ENCODE measurements at places on chromosomes 16 and 17.

DNA sequence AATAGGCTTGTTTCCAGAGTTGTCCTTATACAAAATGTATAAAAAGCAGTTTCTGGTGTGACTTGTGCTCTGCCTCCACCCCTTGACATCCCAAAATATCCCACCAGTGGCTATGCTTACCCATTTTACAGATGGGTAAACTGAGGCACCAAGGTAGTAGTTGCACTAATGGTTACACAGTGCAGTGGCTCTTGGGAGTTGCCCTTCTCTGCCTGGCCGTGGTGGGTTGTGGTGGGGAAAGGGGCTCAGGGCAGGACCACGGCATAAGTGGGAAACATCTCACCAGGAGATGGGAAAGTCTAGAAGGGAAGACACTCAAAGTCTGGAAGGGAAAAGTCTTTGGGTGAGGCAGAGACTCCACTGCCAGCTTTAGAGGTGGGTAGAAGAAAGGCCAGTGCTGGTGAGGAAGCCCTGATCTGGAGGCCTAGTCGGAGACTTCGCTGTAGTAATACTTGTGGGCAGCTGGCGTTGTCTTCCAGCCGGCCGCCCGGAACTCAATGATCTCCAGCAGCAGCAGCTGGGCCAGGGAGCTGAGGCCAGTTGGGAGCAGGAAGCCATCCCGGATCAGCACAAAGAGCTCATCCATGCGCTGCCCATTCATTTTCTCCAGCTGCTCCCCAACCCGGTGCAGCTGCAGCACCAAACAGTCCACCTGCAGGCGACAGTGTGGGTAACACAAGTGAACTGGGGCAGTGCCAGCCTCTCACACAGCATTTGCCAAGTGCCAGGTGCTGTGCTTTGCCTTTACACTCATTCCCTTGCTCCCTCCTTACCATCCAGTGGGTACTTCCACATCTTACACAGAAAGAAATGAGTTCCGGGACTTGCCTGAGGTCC is 4.5 kb downstream of the MIF4GD start:
- no peak for DNase-seq

DNA sequence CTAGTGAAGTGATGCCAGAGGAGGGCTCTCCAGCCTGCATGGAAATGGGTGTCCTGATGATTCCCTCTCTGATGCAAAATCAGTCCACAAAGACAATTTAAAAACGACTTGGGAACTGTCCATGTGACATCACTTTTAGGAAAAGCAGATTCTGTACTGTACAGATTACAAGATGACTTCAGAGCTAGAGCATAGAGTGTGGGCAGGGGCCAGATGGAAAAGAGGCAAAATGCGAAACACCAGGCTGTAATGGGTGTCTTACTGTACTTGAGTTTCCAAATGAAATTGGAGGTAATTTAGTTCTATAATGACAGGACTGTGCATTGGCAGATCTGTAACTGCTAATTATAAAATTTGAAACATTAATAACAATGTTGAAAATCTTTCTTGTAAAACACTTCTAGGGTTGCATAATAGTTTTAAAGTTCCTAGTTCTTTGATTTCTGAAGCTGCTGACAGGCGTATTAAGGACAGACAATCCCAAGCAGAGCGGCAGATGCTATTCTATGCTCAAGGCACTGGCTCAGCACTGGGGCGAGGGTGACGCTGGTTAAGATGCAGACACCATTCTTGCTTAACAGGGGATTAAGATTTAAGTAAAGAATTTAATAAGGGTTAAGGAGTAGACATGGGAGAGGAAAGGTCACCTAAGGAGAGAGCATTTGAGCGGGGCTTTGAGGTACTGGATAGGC is 29.6 kb downstream of the OGFOD1 start:
- no peak for DNase-seq

DNA sequence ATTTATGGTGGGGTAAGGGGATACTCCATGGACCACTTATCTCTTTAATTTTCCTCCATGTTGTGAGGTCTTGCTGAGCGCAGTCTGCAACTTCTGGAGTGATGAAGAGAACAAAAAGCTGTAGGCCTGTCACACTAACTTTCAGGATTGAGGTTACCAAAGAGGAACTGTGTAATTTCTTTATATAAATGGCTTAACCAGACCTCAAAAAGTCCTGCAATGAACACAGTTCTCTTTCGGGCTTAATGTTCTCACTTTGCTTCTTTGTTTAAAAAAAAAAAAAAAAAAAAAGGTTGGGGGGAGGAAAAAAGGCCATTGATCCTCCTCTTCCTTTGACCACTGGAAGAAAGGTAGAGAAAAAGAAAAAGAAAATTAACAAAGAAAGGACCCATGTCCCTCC is 86.8 kb upstream of the SOX9 start:
- DNase-seq: no peak

DNA sequence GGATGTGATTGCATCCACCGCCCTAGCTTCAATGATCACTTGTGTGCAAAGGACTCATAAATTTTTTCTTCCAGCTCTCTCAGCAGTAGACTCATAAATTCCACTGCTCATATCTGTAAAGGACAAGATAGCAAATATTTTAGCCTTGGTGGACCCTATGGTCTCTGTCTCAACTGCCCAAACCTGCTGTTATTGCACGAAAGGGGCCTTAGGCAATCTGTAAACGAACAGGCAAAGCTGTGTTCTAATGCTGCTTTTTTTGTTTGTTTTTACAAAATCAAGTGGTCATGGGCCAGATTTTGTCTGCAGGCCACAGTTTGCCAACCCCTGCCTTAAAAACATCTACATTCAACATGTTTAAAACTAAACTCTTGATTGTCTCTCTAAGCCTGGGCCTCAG is 34.1 kb downstream of the FAM20A start:
- no peak for DNase-seq

GRCh38 chr17:42548070-42548837 is 4.5 kb upstream of the HSD17B1 start:
- DNase-seq: no peak

DNA sequence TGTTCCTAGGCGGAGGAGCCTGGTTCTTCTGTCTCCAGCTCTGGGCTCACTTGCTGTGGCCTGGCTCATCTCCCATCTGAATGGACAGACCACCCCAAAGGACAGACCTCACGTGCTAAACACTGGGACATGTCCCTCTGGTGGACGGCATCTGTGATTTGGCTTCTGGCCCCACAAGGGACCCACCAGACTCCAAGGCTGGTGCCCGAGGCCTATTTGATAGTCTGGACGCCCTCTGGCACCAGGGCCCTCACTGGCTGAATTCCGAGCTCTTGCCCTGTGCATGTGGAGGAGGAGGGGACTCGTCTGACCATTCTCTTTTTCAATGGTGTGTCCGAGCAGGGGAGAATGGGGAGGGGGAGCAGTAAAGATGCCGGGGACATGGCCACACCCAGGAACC is 62.8 kb upstream of the LGALS9 start:
- DNase-seq: no peak

GRCh38 chr16:69302301-69302700 is 8.8 kb upstream of the VPS4A start:
- DNase-seq: no peak

- DNase-seq: no peak
Measured at GRCh38 chr16:56812884-56813283, 52.1 kb upstream of the SLC12A3 start.

- DNase-seq: no peak
Measured at GRCh38 chr17:49894761-49895160, 46.9 kb upstream of the TAC4 start.

DNA sequence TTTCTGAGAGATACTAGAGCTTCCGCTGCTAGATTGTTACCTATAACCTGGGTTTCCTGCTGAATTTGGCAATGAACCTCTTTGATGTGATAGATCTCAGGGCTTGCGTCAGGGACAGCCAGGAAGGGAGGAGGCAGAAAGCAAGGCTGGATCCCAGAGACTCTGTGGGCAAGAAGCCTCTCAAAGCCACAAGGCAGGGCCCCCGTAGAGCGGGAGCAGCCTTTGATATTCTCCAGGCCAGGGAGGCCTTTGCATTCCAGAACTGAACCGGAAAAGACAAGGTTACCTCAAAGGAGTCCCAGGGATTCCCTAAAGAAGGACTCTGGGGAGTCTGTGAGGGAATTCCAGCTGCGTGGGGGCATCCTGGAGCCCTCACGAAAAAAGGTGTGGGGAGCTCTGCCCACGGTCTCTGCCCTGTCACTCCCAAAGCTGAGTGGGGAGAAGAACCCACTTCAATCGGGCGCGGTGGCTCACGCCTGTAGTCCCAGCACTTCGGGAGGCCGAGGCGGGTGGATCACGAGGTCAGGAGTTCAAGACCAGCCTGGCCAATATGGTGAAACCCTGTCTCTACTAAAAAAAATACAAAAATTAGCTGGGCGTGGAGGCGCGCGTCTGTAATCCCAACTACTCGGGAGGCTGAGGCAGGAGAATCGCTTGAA is 14.3 kb upstream of the SCIMP start:
- DNase-seq: no peak

- no peak for DNase-seq
Measured at GRCh38 chr17:30170415-30170987, 53.9 kb downstream of the NSRP1 start.

GRCh38 chr17:36461330-36462110 is 25.0 kb upstream of the ZNHIT3 start:
- no peak for DNase-seq

GRCh38 chr17:43832976-43833829 is at the start of gene MPP3:
Gene MPP3 (minus strand): TSS chr17:43833146. CDS start chr17:43831906, 1,240 bp downstream.
- peak; percentile 27 for DNase-seq

DNA sequence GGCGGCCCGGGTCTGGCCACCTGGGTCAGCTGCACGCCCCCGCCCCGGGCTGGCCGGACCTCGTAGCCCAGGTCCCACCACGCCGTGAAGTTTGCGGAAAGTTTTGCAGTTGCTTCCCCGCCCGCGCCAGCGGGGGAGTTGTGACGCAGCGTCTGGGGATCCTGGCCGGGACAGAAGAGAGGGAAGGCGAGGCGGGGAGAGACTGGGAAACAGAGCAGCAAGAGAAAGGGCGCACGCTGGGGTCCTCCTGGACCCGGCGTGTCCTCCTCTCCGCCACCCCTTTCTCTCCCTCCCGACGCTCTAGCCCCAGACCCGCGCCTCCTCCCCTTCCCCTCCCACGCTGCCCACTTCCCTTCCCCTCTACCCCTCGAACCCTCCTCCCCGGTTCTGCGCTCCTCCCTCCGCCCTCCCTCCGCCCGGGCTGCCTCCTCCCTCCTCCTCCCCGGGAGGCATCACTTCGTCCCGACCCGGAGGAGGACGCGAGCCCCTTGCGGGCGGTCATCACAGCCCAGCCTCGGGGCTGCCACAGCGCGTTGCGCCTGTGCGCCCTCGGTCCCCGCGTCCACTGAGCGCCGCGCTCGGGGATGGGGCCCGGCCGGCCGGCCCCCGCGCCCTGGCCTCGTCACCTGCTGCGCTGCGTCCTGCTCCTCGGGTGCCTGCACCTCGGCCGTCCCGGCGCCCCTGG is at the start of gene MRC2:
TSS of gene MRC2 (plus strand) at position 452 of the 685 bp plus-strand sequence. CDS start at position 585, 133 bp downstream.
- no peak for DNase-seq

DNA sequence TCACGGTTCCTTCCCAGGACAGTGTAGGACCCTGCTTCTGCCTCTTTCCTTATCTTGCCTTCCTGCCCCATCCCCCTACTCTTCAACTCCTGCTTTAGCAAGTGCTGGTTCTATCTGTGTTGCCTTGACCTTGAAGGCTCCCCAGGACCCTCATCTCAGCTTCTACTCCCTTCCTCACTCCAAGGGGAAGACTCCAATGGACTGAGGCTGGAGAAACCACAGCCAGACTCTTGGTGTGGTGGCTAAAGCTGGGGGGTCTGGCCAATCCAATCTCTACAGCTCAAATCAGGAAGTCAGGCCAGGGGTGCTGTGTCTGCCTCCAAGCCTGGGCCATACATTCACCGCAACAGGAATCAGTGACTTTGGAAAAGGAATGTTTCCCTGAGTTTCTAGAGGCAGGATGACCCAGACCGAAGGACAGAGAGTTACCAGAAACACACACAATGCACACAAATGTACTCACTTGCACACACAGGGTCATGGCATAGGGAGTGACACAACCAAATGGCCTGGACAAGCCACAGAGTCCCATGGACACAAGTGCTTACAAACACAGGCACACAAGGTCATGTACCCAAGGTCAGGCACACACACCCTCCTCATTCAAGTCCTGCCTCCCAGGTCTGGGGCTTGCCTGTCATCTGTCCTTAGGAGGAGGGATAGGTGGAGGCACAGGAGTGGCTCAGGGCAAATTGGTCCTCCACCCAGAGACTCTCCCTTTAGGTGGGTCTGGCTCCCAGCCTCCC is 1.7 kb upstream of the HSD11B2 start:
- no peak for DNase-seq

- no peak for DNase-seq
Measured at GRCh38 chr17:10072556-10073425, 125.6 kb downstream of the GAS7 start.

- DNase-seq: no peak
Measured at GRCh38 chr16:88014252-88014781, 63.1 kb downstream of the BANP start.

DNA sequence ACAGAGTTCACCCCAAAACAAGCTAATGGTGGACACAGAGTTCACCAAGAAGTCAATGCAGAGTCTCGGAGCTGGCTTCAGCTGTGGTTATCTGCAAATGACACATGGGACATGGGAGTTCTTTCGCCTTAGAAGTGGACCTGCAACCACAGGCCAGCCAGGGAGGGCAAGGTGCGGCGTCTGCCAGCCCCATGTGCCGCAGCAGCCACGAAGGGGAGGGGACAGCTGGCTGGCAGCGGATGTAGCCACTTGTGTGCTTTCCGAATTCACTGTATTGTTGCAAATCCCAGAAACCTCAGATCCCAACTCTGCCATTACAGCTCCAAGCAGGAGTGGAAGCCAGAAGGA is 24.8 kb downstream of the LMF1 start:
- DNase-seq: no peak

DNA sequence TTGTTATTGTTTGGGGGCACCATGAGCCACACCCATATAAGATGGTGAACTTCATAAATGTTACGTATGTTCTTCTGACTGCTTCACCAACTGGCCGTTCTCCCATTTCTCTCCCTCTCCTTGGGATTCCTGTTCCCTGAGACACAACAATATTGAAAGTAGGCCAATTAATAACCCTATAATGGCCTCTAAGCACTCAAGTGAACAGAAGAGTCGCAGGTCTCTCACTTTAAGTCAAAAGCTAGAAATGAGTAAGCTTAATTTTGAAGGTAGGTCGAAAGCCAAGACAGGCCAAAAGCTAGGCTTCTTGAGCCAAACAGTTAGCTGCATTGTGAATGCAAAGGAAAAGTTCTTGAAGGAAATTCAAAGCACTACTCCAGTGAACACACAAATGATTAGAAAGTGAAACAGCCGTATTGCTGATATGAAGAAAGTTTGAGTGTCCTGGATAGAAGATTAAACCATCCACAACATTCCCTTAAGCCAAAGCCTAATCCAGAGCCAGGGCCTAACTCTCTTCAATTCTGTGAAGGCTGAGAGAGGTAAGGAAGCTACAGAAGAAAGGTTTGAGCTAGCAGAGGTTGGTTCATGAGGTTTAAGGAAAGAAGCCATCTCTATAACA is 25.8 kb downstream of the HLF start:
- DNase-seq: no peak

GRCh38 chr17:74729866-74730265 is 7.2 kb upstream of the RAB37 start:
- no peak for DNase-seq

- DNase-seq: no peak
Measured at GRCh38 chr16:79740252-79740651, 139.7 kb upstream of the MAF start.

DNA sequence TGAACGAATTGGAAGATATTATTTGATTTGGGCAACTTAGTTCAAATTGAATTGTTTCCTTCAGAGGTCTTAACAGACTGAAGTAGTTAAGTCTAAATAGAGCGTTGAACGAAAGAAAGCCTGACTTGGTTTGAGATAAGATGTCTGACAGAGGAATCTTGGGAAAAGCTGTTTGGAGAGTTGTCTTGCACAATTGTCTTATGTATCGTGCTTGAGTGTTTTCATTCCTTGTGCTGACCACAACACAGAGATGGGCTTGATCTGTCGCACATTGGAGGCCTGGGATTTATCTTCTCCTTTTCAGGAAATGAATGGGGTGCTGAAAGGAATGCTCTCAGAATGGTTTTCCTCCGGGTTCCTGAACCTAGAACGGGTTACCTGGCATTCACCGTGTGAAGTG is 7.8 kb downstream of the MLYCD start:
- no peak for DNase-seq
